NCI-H226 (cell line): ENCODE measurements at places on chromosomes 16 and 17.

- DNase-seq = no peak
Measured at GRCh38 chr17:13490906-13491482, 110.7 kb downstream of the HS3ST3A1 start.

- DNase-seq = no peak
Measured at GRCh38 chr16:8916541-8917225, 34.5 kb downstream of the LITAFD start.

DNA sequence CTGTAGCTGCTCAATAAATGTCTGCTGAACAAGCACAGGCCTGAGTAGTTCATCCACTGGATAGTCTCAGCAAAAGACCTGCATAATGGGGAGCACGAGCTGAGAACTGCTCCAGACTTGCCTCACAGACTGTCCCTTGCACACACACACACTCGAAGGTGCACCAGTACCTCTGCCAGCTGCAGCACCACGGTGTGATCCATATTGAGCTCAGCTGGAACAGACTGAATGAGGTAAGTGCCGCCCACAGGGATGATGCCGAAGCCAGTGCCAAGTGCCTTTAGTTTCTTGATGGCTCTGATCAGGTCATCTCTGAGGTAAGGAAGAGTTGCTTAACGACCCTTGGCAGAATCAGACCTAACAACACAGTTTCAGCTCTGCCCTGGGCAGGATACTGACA, 11.6 kb downstream of the SNF8 start:
- DNase-seq = no peak

GRCh38 chr17:82927661-82928601, 88.1 kb upstream of the ZNF750 start:
- no peak for DNase-seq

DNA sequence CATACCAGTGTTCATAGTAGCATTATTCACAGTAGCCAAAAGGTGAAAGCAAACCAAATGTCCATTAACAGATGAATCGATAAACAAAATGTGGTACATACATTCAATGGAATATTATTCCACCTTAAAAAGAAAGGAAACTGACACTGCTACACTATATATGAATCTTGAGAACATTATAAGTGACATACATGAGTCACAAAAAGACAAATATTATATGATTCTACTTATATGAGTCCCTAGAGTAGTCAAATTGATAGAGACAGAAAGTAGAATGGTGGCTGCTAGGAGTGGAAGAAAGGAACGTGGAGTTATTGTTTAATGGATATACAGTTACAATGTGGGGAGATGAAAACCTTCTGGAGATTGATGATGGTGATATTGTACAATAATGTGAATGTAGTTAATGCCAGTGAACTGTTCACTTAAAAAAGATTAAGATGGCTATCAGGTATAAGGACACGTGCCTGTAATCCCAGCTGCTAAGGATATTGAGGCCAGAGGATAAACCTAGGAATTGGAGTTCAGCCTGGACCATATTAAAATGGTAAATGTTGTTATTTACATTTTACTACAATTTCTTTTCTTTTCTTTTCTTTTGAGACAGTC, 20.2 kb upstream of the TRIM37 start:
- DNase-seq = no peak

DNA sequence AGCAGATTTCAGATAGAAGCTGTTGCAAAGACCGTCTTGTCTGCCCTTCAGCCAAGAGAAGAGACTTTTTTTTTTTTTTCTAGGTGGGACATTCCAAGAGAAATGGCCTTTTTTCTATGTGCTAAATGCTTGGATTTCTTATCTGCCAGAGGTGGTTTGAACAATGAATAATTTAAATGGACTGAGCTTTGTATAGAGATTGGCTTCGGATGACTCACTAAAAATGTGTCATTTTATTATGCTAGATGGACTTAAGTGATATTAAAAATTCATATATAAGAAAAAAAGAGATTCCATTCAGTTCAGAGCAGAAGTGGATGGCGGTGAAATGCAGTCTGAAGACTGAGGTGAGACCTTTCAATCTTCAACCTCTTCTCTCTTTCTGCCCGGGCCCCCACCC, 58.4 kb downstream of the MEAK7 start:
- DNase-seq = peak; percentile 32

GRCh38 chr17:8124350-8125153, 646 bp upstream of the HES7 start:
- DNase-seq = peak; percentile 36

DNA sequence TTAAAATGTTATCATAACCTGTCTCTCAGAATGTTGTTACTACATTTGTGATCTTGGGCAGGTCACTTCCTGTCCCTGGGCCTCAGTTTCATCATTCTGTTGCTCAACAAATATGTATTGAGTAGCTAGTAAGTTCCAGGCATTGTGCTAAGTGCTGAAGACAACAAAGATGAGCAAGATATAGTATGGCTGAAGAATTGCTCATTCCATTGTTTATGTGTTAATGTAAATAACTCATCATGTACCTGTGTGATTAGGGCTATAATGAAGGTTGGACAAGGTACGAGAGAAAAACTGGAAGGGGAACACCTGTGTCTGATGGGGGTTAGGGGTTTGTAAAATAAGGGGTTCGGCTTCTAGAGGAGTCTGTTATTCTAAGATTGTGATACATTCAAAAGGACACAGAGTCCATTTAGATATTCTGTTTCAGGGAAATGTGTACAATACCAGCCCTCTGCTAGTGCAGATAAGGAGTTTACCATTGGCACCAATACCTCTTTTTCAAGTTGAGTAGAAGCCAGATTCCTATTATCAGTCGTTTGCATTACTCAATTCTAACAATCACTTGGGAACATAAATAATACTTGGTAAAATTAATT, 20.0 kb downstream of the TUBG1 start:
- no peak for DNase-seq

DNA sequence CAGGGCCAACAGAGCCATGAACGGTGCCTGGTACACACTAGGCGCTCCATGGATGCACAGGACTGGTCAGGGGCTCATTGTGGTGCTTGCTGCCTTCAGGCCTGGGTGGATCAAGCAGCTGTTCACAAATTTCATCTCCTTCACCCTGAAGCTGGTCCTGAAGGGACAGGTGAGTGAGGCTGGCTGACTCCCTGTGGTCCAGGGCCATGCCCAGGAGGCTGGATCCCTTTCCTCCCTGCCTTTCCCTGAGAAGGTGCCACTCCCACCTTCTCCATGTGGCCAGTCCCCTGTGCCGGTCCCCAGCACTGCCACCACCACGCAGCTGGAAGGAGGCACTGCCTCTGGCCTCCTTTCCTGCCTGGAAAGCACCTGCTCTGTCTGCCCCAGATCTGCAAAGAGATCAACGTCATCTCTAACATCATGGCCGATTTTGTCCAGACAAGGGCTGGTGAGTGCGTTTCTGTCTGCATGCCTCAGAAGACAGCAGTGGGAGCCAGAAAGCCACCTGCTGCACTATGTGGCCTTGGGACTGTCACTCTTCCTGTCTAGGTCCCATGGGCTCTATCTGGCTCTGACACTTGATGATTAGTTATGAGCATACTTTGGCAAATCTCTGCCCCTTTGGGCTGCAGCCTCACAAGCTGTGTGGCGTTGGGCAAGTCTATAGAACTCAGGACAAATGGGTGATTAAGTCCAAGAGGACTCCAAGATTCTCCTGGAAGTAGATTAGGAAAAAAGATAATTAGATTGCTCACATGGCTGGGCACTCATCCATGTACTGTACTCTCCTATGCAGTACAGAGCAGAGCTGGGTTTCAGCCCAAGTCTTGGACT, 9.4 kb downstream of the CETP start:
- no peak for DNase-seq

DNA sequence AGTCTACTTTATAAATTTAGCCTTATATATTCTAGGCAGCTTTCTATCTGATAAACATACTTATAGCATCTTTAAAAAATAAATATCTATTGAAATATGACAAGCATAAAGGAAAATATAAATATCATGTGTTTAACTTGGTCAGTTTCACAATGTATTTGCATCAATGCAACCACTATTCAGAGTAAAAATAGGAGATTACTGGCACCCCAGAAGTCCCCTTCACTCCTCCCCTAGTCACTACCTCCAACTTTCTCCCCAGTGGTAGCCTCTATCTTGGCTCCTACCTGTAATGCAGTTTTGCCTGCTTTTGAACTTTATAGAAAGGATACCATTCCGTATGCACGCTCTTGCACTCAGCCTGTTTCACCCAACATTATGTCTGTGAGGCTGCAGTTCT, 3.2 kb upstream of the NOD2 start:
- DNase-seq = no peak

DNA sequence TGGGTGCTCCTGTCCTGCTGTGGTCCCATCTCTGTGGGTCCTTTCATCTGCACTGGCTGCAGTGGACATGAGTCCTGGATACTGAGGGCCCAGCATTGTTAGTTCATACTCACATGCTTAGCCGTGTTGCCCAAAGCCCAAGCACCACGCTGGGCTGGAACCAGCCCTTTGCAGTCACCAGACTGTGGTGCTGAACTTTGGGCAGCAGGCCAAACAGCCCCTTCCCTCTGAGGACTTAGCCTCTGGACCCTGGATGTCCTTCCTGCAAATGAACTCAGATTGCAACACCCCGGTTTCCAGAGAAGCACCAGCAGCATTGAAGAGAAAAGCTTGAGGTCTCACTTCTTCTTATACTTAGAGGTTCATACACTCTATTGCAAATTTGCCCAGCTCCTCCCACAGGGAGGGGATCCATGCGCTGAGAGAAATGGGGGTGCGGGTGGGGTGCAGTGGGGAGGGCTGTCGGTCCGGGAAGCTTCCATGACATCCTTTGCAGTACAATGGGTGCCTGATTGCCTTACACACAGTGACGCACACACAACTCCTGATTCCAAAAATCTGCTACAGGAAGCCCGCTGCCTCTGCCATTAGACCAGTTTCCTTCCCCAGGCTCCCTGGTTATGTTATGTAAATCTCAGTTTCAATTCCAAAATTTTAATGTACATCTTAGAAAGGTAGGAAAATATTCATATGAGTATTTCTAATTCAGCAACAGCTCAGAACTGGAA, 65.8 kb downstream of the RGS9 start:
- DNase-seq = no peak
